ENCODE measurements at places on chromosomes 7 and 10.

DNA sequence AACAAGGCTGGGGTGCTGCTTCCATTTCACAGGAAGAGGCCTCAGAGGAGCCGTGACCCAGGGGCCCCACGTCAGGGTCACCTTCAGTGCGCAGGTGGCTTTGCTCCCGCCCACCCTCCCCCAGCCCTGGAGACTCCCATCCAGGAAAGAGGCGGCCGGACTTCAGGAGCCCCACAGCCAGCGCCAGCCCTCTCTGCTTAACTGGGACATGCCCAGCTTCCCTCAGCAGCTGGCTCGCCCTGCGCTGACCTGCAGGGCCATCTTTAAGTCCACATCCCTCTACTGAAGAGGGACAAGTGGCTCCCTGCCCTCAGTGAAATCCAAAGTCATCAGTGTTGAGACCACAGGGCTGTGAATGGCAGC is 141.9 kb upstream of the PPP2R2D start:
- DNase-seq: no peak

- no peak for DNase-seq
Measured at GRCh38 chr7:2253525-2254244, 11.7 kb downstream of the NUDT1 start.

GRCh38 chr7:36667007-36667745 is 57.1 kb downstream of the AOAH start:
- DNase-seq: no peak

DNA sequence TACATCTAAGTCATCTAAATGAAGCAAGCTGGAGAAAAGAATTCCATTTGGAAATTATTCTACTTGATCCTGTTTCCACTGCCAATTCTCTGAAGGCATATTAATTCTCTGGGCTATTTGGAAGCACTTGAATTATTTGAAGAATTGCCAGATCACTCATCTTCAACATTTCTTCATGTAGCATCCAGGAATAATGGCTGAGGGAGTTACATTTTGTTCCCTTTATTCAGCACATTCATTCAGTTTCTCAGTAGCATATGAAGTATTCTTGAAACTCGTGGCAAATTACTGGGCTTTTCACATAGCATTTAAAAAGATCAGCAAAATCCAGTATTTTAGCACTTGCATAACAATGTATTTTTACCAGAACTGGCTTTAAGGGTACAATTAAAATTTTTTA is 127.1 kb upstream of the VIPR2 start:
- no peak for DNase-seq

- DNase-seq: no peak
Measured at GRCh38 chr10:101529207-101529606, 58.9 kb downstream of the POLL start.

GRCh38 chr10:95415621-95416031 is 124.8 kb upstream of the PDLIM1 start:
- DNase-seq: no peak

GRCh38 chr10:130141878-130142277 is 5.7 kb downstream of the GLRX3 start:
- DNase-seq: no peak

DNA sequence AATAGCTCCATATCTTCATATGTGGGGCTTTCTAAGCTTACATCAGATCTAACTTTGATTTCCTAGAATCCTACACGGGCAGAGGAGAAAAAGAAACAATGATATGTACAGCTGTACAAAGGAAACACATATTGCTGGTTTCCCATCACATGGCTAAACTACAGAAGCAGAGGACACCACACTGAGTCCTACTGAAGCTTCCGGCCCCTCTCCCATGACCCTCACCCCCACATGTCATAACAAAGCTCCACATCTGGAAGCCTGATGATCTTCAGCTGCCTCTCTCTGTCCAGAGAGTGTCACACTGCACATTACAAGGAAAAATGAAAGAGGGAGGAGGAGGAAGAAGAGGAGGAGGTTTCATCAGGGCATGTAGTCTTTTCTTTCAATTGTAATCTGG is 14.0 kb downstream of the SLC16A12 start:
- no peak for DNase-seq

GRCh38 chr10:94223702-94224370 is 138.9 kb downstream of the NOC3L start:
- DNase-seq: no peak

- no peak for DNase-seq
Measured at GRCh38 chr10:132496360-132497062, 41.1 kb upstream of the INPP5A start.

DNA sequence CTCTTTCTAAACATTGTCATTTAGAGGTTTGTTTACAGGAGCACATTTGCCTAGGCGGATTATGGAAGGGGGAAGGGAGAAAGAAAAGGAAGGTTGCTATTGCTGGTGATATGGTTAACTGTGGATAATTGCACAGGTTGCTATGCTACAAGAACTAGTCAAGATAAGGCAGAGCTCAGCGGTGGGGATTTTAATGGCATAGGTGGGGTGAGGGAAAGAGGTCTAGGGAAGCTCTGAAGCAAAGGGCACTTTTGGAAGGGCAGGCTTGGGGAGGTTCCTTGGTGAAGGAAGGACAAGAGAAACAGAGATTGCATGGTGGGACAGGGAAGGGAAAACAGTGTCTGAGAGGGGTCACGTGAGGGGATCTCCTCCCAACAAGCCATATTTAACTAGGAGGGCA is 19.5 kb downstream of the HYAL4 start:
- DNase-seq: no peak

- DNase-seq: no peak
Measured at GRCh38 chr10:132972149-132972985, 30.0 kb upstream of the CFAP46 start.

DNA sequence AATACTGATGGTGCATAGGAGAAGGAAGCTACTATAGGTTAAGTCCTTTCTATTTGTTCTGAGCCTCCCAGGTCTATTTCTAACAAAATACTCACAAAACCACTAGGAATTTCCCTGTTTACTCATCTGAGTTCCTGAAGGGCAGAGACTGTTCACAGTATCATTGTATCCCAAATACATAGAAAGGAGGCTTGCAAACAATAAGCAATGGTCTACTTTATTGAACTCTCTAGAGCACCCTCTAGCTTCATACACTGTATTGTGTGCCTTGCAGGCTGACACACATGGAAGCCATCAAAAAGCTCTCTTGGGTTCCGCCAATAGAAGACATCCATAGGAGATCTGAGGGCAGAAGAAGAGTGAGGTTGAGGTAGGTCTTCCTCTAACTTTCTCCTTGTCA is 826.1 kb downstream of the GRM8 start:
- DNase-seq: no peak

- DNase-seq: no peak
Measured at GRCh38 chr7:23968791-23969190, 258.8 kb downstream of the STK31 start.

DNA sequence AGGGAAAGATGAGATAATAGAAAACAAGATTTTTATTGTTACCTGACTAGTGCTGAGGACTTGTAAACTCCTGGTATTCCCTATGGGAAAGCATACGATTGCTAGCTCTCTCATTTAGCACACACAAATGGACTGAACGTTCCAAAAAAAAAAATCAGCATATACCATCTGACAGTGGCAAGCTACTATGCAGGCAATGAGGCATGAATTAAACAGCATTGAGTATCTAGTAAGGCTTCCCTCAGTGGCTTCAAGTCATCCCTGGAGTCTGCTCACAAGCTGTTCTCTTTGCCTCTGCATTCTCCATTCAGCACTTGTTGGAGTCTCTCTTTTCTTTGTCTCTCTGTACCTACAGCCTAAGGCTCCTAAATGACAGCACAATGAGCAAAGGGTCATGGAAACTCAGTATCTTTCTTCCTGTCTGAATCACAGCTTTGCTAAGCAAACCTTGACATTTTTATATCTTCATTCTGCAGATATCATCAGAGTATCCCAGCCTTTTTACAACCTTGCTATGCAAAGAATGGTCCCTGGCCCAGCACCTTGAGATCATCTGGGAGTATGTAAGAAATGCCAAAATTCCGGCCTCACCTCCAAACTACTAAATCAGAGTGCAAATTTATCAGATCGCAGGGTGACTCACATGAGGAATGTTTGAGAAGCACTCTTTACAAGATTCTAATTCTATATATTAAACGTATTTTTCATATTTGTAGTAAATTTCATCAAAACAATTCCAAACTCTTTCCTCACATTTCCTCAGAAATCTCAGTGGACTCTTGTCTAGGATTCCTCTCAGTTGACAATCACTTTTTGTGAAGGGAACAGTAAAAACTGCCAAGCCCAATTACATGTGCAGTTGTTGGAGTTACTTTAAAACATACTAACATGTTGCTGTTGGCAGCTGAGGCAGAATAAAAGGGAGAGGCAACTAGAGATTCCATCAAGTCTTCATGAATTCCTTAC is 10.8 kb upstream of the LIPA start:
- DNase-seq: no peak

DNA sequence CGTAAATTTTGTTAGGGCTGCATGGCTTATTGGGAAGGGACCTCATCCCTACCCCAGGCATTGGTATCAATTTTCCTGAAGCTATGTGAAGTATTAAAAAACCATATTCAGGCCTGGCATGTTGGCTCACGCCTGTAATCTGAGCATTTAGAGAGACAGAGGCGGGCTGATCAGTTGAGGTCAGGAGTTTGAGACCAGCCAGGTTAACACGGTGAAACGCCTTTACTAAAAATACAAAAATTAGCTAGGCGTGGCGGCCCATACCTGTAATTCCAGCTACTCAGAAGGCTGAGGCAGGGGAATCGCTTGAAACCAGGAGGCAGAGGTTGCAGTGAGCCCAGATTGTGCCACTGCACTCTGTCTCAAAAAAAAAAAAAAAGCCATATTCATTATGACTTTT is 7.1 kb downstream of the TASOR2 start:
- DNase-seq: no peak

DNA sequence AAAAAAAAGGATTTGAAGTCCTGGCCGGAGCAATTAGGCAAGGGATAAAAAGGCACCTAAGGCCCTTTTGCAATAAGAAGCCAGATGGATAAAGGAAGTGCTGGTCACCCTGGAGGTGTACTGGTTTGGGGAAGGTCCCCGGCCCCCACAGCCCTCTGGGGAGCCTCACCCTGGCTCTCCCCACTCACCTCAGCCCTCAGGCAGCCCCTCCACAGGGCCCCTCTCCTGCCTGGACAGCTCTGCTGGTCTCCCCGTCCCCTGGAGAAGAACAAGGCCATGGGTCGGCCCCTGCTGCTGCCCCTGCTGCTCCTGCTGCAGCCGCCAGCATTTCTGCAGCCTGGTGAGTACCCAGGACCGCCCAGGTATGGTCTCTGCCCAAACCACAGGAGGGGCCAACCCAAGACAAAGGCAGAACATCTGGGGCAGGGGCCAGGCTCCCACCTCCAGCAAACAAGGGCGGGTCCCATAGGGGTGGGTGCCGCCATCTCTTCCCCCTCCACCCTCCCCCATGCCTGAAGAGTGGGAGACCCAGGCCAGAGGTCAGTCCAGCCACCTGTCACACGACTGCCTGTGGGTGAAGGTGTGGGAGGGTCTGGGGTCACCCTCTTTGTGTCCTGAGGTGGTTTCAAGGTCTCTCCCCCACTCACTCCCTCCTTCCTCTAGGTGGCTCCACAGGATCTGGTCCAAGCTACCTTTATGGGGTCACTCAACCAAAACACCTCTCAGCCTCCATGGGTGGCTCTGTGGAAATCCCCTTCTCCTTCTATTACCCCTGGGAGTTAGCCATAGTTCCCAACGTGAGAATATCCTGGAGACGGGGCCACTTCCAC is at the start of gene PILRB:
PILRB (plus strand) TSS at position 91 of the 830 bp plus-strand sequence; CDS start at position 277, 186 bp downstream.
- no peak for DNase-seq

- DNase-seq: peak; percentile 41
Measured at GRCh38 chr7:110762546-110763225, 328.2 kb upstream of the LRRN3 start.

- no peak for DNase-seq
Measured at GRCh38 chr10:122229666-122230065, 41.4 kb upstream of the BTBD16 start.

GRCh38 chr10:60732198-60732806 is 46.0 kb upstream of the CDK1 start:
- peak; percentile 16 for DNase-seq

DNA sequence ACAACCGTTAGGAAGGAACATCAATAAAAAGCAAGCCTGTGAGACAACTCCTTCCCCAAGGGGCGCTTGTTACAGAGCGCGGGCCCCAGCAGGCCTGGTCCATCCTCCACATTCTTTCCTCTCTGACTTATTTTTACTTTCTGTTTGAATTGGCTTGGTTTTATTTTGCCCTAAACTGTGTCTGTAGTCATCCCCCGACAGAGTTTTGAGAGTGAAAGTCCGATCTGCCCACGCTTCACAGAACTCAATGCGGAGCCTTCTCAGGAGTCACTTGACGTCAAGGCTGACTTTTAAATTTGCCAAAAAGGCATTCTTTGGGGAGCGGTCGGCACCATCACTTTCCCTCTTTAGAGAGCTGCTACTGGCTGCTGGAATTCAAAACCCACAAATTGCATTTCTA is 150.1 kb upstream of the KLF6 start:
- DNase-seq: no peak

GRCh38 chr7:116776610-116777289 is 85.6 kb upstream of the CAPZA2 start:
- no peak for DNase-seq

DNA sequence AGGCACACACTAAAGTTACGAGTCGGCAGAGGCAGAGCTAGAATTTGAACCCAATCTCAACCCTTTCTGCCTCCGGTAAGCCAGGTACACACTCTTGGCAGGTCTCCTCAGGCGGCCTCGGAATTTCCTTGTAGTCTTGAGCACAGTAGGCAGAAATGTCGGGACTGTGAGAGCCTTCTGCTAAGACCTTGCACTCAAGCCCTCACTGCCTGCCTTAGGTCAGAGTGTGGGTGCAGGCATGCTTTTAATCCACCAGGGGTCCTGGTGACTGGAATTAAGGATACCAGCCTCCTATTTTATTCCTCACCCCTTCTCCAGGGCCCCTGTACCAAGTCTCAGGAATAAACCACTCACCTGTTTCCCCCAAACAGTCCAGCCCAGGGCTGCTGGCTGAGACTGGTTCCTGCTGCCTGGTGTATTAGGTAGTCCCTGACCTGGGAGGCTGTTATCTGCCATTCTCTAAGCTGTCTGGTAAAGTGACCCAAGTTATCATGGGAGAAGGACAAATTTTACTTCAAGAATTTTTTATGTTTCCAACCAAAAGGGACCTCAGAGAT is 855 bp downstream of the ATP6V1F start:
- DNase-seq: peak; percentile 36

DNA sequence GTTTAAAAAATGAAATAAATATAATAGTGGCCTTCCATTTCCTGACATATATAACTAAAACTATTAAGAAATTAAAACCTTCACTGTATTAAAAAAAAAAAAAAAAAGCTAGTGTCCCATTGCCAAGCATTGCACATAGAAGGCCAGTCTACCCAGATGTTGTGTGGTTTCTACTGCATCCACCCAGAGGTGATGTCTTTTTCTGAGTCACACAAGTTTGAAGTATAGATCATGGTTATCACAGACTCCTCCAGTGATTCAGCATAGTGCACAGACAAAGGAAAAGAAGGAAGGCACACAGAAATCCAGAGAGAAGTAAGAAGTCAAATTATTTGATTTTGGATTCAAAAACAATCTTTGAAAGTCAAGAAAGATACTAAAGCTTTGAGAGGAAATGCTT is 429.0 kb downstream of the ETV1 start:
- DNase-seq: no peak

DNA sequence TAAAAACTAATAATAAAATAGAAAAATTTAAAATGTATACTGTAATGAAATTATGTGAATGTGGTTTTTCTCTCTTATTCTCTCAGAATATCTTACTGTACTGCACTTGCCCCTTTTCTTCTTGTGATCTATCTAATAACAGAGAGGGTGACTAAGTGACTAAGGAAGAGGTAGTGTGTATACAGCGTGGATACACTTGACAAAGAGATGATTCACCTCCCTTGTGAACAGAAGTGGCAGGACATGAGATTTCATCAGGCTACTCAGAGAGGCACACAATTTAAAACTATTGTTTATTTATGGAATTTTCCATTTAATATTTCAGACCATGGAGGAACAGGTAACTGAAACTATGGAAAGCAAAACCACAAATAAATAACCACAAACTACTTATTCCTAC is 806.6 kb upstream of the GHITM start:
- no peak for DNase-seq

Measured in NCI-H345 (cell line).